ENCODE measurements at places on chromosomes 7 and 10. TPM values are rescaled to one million over a fixed set of nuclear protein-coding genes. Genes with fewer than 3 reads are reported as not detected.

ASB13 gene
- 21.6 TPM for total RNA-seq

MKI67 gene
- 2.0 TPM for total RNA-seq

CPED1 gene
- total RNA-seq = 99.6 TPM

GLI3 gene
- 27.2 TPM for total RNA-seq

TWIST1 gene
- total RNA-seq = 5.0 TPM
